WTC11 (cell line): ENCODE measurements at places on chromosomes 16 and 17. TPM values are rescaled to one million over a fixed set of nuclear protein-coding genes. Genes with fewer than 3 reads are reported as not detected.

Gene CETP
- total RNA-seq, result not detected in 3 replicates

DNA sequence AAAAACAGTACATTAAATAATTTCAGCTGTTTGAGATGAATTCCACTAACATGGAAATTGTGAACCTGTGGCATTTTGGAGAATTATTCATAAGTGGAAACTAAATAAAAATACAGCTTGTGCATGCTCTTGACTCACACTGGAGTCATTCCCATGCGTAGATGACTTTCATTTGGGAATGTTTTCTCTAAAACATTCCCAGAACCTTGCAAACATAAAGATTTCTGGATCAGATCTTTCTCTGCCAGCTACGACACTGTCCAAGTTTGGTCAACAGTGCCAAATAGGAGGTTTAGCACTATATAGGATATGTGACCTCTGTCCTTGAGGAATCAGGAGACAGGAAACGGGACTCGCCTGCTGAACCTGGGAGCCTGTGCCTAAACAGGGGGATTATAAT, 400.9 kb downstream of the SLC39A11 start:
- no peak overlapping the region for H3K4me3 ChIP-seq
- no peak overlapping the region for H3K27ac ChIP-seq
- no peak for DNase-seq
- H3K4me1 ChIP-seq, result no peaks in the 10 kb centered on the region
- no peaks in the 10 kb centered on the region for H3K27me3 ChIP-seq

Gene BCL6B
- total RNA-seq, result 11.4 to 13.5 TPM (median 12.3 TPM) in 3 replicates

- H3K27ac ChIP-seq, result no peak overlapping the region
- peaks cover 3% of the 10 kb centered on the region; the same call in 1 of the 2 replicates for H3K4me1 ChIP-seq
- H3K36me3 ChIP-seq, result peaks cover 7% of the 10 kb centered on the region
Observed at GRCh38 chr16:65783709-65784474, 582.6 kb upstream of the CDH5 start.

- peaks cover 9% of the 10 kb centered on the region for H3K4me1 ChIP-seq
- no peak overlapping the region for H3K4me3 ChIP-seq
Observed at GRCh38 chr16:85927959-85928358, 29.0 kb downstream of the IRF8 start.

GRCh38 chr16:88673716-88674379, 11.0 kb upstream of the MVD start:
- H3K36me3 ChIP-seq, result peaks cover under 1% of the 10 kb centered on the region
- no peak for DNase-seq
- no peak overlapping the region for H3K4me3 ChIP-seq
- H3K4me1 ChIP-seq, result no peaks in the 10 kb centered on the region; the same call in 1 of the 2 replicates
- no peaks in the 10 kb centered on the region for H3K27me3 ChIP-seq

Gene IGF2BP1
- total RNA-seq, result 392 to 434 TPM (median 423 TPM) in 3 replicates

Gene RNF222
- total RNA-seq, result not detected in 3 replicates

Gene GNAO1
- 22.9 to 30.6 TPM (median 23.6 TPM) in 3 replicates for total RNA-seq

- peaks cover 59% of the 10 kb centered on the region for H3K36me3 ChIP-seq
- H3K4me3 ChIP-seq, result no peak overlapping the region
- H3K27me3 ChIP-seq, result no peaks in the 10 kb centered on the region
- H3K27ac ChIP-seq, result peak overlapping the region; percentile 74
- H3K4me1 ChIP-seq, result peaks cover 9% of the 10 kb centered on the region; the same call in 1 of the 2 replicates
Observed at GRCh38 chr16:89779909-89780305, 36.5 kb downstream of the FANCA start.

Gene CCL8
- not detected in 3 replicates for total RNA-seq

Gene GNG13
- 0.34 TPM in 1 of 3 replicates, not detected in the others for total RNA-seq

Gene AOC2
- 9.8 to 11.0 TPM (median 10.1 TPM) in 3 replicates for total RNA-seq

Gene KRT15
- 0.34 to 0.55 TPM (median 0.37 TPM) in 3 replicates for total RNA-seq

GRCh38 chr17:66711401-66711800, 123.5 kb upstream of the CACNG5 start:
- H3K27ac ChIP-seq, result peak overlapping the region; percentile 93
- H3K4me1 ChIP-seq, result peaks cover 61% of the 10 kb centered on the region
- no peak for DNase-seq

GRCh38 chr17:10058921-10059683, 139.3 kb downstream of the GAS7 start:
- H3K4me3 ChIP-seq, result no peak overlapping the region
- H3K27ac ChIP-seq, result no peak overlapping the region
- peaks cover 21% of the 10 kb centered on the region for H3K4me1 ChIP-seq
- no peak for DNase-seq
- H3K27me3 ChIP-seq, result no peaks in the 10 kb centered on the region; the same call in 1 of the 2 replicates

DNA sequence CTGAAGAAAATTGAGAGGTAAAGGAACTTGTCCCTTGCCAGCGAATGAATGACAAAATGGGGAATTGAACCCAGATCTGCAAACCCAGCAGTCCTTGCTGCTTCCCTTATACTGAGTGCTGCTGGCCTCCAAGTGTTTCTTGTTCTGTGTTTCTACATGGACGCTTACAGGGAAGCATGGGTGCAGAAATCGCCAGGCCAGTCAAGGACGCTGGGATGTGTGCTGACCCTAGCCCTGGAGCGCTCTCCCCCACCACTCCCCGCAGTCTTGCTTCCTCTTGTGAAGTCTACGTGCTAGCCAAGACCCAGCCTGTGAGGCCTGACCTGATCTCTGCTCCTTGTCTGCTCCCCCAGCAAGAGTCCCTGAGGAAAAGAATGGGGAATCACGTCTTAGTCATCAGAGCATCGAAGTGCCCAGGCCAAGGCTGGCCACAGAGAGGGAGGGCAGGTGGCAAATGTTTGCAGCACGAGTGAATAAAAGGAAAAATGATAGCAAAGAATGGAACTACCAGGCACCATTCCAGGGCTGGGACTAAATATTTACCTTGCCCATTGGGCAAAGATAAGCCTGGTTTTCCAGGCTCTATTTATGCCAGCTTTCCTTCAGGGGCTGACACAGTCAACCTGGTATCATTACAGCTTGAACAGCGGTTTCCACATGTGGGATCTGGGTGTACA, 17.4 kb downstream of the CA4 start:
- peaks cover 39% of the 10 kb centered on the region for H3K4me1 ChIP-seq
- DNase-seq, result no peak
- no peaks in the 10 kb centered on the region for H3K36me3 ChIP-seq
- no peak overlapping the region for H3K4me3 ChIP-seq
- no peaks in the 10 kb centered on the region for H3K27me3 ChIP-seq

DNA sequence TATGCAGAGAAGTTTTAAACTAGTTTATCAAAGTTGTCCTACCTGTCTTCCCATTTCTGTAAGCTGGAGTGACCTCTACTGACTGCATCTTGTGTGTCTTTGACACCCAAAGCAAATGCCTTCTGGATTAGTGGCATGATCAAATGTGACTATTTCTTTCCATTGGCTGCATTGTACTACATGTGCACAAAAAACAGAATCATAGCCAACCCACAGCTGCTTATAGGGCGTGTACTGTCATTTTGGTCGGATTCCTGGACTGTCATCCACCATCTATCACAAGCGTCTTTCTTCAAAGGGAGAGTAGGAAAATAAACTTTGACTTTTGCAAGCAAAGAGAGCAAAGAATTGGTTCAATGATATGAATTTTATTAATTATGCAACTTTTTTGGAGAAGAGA, 310.6 kb downstream of the MAP2K6 start:
- H3K4me1 ChIP-seq, result peaks cover 4% of the 10 kb centered on the region
- no peaks in the 10 kb centered on the region for H3K27me3 ChIP-seq
- no peaks in the 10 kb centered on the region for H3K36me3 ChIP-seq
- no peak for DNase-seq
- no peak overlapping the region for H3K27ac ChIP-seq
- no peak overlapping the region for H3K4me3 ChIP-seq

Gene TP53TG3D
- total RNA-seq, result not detected in 3 replicates

DNA sequence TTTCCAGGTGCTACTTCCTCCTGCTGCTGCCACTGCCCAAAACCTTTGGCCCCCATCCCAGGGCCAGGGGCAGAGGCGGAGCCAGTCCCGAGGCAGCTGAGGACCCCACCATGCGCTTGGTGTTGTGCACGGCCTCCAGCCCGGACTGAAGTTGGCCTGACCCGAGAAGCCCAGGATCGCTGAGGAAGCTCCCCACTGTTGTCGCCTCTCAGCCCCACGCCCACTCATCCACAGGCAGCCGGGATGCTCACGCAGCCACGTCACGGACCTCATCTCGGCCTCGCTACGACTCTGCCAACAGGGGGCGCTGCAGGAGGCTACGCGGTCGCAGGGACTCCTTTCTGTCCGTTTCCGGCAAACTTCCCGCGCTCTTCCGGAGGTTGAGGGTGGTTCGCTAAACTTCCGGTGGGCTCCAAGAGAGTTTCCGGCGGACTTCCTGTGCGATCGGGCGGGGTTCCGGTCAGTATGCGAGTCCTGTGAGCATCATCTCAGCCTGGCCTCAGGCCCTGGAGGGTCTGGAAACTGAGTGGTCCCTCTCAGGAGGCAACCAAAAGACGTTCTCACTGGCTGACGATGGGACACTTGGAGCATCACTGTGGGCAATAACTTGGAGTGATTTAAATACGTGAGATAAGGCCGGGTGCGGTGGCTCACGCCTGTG, 12.4 kb downstream of the ZG16B start:
- H3K36me3 ChIP-seq, result no peaks in the 10 kb centered on the region
- DNase-seq, result peak; percentile 87
- no peak overlapping the region for H3K4me3 ChIP-seq
- peaks cover 9% of the 10 kb centered on the region for H3K4me1 ChIP-seq
- peaks cover 30% of the 10 kb centered on the region for H3K27me3 ChIP-seq
- H3K27ac ChIP-seq, result no peak overlapping the region

- no peaks in the 10 kb centered on the region for H3K36me3 ChIP-seq
- no peak for DNase-seq
- no peak overlapping the region for H3K4me3 ChIP-seq
- H3K27ac ChIP-seq, result no peak overlapping the region
- peaks cover 5% of the 10 kb centered on the region for H3K4me1 ChIP-seq
- H3K27me3 ChIP-seq, result no peaks in the 10 kb centered on the region
Observed at GRCh38 chr17:48293319-48294019, 136.5 kb downstream of the SKAP1 start.

DNA sequence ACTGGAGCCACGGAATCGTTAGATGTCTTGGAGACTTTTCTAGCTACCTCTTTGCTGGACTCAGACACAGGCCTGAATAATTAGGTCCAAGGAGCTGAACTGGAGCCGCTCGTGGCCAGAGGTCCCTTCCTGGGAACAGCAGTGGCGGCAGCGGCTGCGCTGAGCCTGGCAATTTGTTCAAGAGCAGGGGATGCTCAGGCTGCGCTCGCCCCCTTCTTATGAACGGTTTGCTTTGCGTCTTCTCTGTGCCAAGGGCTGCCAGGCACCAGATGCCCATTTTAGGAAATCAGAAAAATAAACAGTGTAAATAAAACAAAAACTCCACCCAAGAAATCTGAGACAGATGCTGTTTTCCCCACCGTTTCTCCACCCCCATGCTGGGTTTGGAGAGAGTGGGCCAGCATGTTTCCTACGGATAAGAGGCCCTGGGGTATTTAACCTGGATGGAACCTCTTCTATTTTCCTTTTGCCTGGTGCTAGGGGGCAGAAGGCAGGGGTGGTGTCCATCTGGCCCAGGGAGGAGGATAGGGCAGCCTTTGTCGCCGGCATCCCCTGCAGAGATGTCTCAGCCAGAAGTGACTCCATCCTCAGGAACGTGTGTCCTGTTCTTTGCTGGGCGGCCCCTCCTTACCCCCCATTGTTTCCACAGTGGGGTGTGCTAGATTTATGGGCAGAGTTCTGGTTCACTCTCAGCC, 163.4 kb downstream of the SEC14L1 start:
- peaks cover 4% of the 10 kb centered on the region for H3K36me3 ChIP-seq
- H3K4me3 ChIP-seq, result no peak overlapping the region
- H3K27me3 ChIP-seq, result no peaks in the 10 kb centered on the region
- no peak for DNase-seq
- H3K27ac ChIP-seq, result no peak overlapping the region

- H3K36me3 ChIP-seq, result no peaks in the 10 kb centered on the region
- H3K27me3 ChIP-seq, result no peaks in the 10 kb centered on the region
- H3K4me1 ChIP-seq, result peaks cover 30% of the 10 kb centered on the region
- no peak overlapping the region for H3K27ac ChIP-seq
- DNase-seq, result no peak
Observed at GRCh38 chr17:46727572-46728348, 90.7 kb downstream of the WNT3 start.

DNA sequence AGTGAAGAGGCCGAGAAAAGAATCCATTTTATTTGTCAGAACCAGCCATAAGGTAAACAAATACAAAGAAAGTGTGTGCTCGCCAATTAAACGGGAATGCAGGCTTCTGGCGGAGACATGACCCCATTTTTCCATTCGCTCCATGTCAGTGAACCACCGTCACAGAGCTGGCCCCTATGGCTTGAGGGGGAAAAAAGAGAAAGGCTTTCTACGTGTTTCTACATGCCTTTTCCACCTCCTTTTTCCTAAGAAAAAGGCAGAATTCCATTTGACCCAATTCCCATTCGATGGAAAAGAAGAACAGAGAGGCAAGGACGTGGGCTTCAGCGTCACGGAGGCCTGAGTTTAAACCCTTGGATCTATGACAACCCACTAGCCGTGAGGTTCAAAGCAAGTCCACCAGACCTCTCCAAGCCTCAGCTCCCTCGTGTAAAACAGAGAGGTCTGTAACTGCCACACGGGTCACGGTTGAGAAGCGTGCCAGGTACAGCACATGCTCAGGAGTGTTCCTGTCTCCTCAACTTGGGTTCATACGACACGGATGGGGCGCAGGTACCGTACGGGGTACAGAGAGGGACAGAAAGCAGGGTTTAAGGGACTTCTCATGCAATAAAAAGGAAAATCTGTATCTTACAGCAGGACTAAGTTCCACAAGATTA, 91.9 kb downstream of the NXN start:
- no peak overlapping the region for H3K4me3 ChIP-seq
- H3K4me1 ChIP-seq, result peaks cover 51% of the 10 kb centered on the region
- DNase-seq, result no peak
- H3K36me3 ChIP-seq, result no peaks in the 10 kb centered on the region

GRCh38 chr17:10668775-10669174, 11.7 kb upstream of the MYH3 start:
- no peaks in the 10 kb centered on the region for H3K4me1 ChIP-seq
- H3K27me3 ChIP-seq, result no peaks in the 10 kb centered on the region
- DNase-seq, result no peak
- H3K4me3 ChIP-seq, result no peak overlapping the region
- no peaks in the 10 kb centered on the region; the same call in 1 of the 2 replicates for H3K36me3 ChIP-seq

GRCh38 chr17:39595294-39595693, 12.4 kb downstream of the NEUROD2 start:
- H3K27me3 ChIP-seq, result peaks cover 96% of the 10 kb centered on the region
- no peak overlapping the region for H3K4me3 ChIP-seq
- DNase-seq, result no peak

- DNase-seq, result no peak
- H3K27ac ChIP-seq, result peak overlapping the region; percentile 90
- peaks cover 7% of the 10 kb centered on the region; the same call in 1 of the 2 replicates for H3K36me3 ChIP-seq
- H3K4me1 ChIP-seq, result peaks cover 16% of the 10 kb centered on the region
- H3K4me3 ChIP-seq, result peak overlapping the region; percentile 98
- H3K27me3 ChIP-seq, result no peaks in the 10 kb centered on the region
Observed at GRCh38 chr16:3135126-3135715, 392 bp downstream of the ZNF213 start.

Gene RNF157
- 11.2 to 15.1 TPM (median 13.7 TPM) in 3 replicates for total RNA-seq

DNA sequence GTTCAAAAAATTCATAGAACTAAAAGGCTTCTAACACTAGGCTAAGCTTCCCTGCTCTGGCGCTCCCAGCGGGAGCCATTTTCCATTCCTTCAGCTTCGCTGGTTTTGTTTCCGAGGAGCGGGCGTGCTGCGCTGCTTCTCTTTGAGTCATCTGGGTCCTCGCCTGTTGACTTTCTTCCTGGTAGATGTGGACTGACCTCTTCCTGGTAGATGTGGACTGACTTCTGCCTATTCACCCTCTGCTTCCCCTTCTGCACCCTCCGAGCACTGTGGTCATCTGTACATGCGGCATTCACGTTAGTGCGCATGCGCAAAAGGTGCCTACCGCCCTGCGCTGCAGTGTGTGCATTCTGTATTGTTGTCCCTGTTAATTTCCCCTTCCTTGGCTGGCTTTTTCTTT, 40.8 kb upstream of the SEC14L1 start:
- peak overlapping the region; percentile 89 for H3K27ac ChIP-seq
- no peak for DNase-seq
- peaks cover 23% of the 10 kb centered on the region for H3K36me3 ChIP-seq
- peaks cover 47% of the 10 kb centered on the region for H3K4me1 ChIP-seq
- no peaks in the 10 kb centered on the region for H3K27me3 ChIP-seq
